ENCODE measurements at places on chromosomes 5 and 9.

- no peak for DNase-seq
Measured at GRCh38 chr5:43338862-43339261, 25.6 kb upstream of the HMGCS1 start.

- DNase-seq, result no peak
Measured at GRCh38 chr9:16092142-16093091, 539.6 kb downstream of the CCDC171 start.

DNA sequence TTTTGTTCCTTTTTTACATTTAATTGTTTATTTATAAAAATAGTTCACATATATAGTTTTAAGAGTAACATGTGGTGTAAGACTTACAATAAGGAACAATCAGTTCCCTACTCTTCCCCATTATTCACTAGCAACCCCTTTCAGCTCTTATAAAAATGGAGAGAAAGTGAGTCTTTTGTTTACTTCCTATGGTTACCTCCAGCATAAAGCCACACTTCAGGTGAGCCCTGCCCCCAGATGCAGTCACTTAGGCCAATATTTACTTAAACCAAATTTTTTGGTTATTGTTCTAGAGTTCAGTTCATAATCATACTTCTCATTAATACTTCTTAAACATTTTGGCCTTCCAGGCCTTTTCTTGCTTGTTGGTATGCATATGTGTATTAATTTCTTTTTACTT lies 33.7 kb downstream of the UBE2R2 start:
- no peak for DNase-seq

DNA sequence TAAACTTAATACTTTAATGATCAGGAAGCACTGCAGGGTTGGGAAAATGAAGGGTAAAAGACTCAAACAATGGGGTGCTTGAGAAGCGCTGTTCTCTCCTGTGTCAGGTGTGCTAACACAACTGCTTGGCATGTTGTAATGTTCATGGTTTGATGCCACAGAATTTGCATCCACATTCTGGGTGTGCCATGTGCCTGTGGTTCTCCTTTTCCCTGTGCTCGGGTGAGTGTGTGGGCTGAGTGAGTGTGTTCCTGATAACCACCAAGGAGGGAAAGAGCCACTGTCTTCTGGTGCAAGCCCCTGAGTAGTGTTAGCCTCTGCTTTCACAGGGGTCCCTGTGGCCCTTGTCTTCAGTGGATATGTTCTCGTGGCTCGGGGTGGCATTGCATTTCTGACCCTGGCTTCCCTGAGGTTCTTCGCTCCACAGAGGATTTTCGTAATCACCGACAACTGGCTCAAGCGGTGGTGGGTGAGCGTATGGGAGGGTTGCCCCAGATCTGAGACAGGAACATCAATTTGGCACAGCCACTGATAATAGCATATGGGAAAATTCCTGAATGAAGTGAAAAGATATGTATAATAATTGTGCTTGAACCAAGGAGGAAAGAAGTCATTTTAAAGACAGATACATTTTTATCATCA lies 102.0 kb downstream of the MVB12B start:
- DNase-seq, result no peak

DNA sequence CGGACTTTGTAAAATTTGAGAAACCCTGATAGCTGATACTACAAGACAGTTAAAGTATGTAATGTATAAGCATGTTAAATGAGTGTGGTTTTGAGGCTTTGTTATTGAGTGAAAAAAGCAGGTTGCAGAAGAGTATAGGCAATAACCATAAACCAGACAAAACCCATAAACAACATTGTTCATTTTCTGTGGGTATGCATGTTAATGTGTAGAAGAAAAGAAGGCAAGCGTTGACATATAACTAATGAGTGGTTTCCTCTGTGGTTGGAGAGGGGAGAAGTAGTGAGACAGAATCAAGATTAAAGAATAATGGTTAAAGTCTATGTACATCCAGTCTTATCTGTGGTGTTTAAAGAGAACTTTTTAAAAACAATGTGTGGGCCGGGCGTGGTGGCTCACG lies 26.2 kb downstream of the RAD23B start:
- DNase-seq, result no peak

DNA sequence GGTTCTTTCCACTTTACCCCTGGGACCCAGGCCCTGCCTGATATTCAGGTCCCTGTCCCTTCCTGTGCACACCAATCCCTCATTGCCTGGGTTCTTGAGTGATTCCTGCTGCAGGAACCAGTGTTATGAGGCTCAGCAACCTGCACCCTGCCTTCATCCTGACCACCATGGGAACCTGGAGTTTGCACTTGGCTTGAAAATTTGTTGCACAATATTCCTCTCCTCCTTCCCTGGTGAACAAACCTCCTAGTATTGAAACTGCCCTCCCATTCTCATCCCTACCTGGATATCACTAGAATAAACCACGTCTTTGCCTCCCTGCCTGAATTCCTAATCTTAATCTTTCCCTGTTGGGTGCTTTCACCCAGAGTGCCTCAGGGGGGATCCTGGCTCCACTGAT lies 52.1 kb upstream of the AFAP1L1 start:
- DNase-seq, result no peak

- no peak for DNase-seq
Measured at GRCh38 chr5:16884595-16884994, 51.5 kb downstream of the MYO10 start.

DNA sequence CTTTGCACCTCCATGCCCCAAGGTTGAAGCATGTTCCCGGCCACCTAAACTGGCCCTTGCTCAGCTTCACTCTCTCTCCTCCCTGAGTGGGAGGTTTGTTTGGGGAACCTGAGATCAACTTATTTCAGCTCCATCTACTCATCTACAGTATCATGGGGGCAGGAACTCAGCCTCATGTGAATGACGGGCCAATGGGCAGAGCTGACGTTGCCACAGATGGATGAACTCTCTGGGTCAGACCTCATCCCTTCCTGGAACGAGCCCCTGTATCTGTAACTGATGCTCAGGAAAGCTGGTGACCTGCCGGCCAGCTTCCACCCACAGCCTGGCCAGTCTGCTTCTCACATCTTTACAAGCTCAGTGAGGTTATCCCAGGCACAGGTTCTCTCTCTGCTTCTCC lies 369.6 kb downstream of the IRX2 start:
- DNase-seq, result no peak

- DNase-seq, result no peak
Measured at GRCh38 chr9:7346144-7346543, 453.4 kb downstream of the DMAC1 start.

DNA sequence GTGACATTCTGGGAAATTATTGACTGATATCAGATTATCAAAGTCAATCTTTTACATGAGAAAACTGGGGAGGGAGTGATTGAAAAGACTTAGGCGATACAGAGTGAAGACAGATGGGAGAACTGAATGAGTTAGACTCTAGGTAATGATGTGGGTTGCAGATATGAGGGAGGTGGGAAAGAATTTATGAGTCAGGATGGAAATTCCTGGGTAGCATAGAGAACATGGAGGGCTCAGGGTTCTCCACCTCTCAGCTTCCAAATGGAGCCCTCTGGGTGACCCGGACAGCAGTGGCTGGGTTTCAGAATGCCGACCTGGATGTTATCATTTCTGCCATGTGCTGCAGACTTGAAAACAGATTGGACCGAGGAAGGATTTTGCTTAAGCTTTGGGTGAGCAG lies 75.4 kb upstream of the SHB start:
- DNase-seq, result no peak

- DNase-seq, result no peak
Measured at GRCh38 chr9:89739511-89739910, 134.7 kb downstream of the GADD45G start.

DNA sequence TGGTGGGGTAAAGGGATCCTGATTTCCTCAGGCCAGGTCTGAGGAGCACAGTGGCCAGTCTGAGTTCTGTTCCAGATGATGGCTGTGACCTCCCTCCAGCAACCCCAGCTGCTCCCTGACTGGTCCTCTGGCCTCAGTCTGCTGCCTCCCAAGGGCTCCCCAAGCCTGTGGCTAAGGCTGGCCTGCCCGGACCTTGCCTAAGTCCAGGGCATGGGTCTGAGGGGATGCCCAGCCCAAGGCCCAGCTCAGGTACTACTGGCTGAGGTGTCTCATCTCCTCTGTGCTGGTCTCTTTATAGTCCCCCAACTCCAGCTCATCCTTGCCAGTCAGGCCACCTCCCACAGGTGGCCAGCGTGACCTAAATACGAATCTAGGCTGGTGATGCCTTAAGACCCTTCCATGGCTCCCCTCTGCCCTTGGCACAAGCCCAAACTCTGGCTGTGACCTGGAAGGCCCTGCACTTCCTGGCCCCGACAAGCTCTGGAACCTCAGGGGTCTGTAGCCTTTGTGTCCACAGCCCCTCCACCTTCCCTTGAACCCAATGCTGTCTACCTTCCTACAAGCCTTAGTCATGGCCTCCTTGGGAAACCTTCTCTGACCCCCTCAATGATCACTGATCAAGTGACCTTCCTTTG lies 9.8 kb downstream of the KIF12 start:
- DNase-seq, result no peak

DNA sequence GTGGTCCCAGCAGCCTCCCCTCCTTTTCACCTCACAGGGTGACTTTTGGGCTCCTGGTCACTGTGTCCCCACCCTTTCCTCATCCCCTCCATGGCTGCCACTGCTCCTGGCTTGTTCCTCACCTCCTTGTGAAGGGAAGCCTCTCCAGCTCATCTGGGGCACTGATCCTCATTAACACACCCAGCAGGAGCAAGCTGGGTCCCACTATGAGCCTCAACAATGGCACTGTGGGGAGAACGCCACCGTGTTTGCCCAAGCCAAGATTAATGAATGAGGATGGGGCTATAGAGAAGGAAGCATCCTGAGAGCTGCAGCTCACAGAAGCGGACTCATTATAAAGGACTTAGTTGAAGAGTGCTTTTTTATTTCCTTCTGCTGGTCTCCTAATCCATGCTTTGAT lies 118.4 kb downstream of the MARCHF11 start:
- no peak for DNase-seq

GRCh38 chr5:125274211-125274610 lies 527.8 kb upstream of the ZNF608 start:
- DNase-seq, result no peak

GRCh38 chr9:93262537-93263310 lies 78.8 kb downstream of the WNK2 start:
- DNase-seq, result no peak

DNA sequence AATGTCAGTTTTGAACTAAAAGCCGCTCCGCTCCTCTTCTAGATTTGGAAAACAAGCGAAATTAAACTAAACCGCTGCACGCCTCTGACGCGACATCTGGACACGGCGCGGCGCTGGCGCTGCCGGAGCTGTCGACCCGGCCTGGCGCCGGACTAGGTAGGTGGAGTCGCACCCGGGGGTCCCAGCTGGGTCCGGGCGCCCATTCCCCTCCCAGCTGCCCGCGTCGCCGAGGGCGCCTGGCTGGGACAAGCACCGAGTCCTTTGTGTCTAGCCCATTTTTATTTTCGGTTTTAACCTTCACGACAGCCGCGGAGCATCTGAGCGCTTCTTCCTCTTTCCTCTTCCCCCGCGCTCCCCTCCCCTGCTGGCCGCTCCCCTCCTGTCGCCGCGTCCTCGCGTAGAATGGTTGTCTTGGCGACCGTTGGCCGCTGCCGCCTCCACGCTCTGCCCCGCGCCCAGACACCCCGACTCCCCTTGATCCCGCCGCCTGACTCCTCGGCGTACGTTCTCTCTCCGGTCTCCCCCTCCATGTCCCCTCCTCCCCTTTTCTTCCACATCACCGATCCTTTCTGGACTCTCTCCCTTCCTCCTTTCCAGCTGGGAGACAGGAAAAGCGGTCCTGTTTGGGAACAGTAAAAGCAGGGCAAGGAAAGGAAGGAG lies 545 bp downstream of the CDKN2B-AS1 start:
- no peak for DNase-seq

- DNase-seq, result no peak
Measured at GRCh38 chr5:150479416-150479815, 28.5 kb upstream of the NDST1 start.

DNA sequence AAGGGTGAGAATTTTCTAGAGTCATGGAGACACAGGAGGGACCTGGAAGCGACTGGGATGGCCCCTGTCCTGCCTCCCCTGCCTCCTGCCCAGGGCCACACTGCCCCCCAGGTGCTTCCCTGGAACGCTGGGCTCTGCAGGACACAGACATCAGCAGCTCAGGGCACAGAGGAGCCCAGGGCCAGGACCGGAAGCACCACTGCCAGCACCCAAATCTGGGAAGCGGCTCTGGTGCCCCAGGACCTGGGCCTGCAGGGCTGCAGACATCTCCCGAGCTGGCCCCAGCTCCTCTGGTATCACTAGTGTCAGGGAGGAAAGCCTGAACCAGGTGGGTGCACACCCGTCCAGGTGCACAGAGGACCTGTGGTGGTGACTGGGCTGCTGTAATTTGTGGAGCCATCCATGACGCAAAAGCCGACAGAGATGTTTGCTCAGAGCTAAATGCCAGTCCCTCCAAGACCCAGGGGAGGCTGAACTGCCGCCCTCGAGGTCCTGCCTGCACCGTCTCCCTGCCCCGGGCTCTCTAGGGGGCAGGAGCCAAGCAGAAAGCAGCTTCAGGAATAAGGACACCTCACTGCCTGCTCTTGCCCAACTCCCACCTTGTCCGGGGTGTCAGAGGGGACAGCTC lies 46.0 kb upstream of the SIMC1 start:
- no peak for DNase-seq

DNA sequence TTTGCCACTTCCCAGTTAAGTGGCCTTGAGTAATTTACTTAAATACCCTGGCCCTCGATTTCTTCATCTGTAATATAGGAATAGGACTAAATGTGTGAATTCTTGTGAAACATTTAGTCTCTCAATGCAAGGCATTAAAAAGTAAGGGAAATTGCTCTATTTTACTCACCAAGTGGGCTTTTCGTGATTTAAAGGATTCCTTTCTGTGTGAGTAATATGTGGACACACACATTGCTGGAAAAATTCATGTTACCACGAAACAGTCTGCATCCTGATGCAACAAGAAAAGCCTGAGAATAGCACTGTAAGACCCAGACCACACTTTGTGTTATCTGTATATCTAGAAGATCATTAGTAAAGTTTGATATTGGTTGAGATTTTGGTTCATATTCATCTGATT lies 1243.0 kb upstream of the CDH9 start:
- no peak for DNase-seq

GRCh38 chr9:68780380-68780712 lies 75.3 kb downstream of the PIP5K1B start:
- no peak for DNase-seq

DNA sequence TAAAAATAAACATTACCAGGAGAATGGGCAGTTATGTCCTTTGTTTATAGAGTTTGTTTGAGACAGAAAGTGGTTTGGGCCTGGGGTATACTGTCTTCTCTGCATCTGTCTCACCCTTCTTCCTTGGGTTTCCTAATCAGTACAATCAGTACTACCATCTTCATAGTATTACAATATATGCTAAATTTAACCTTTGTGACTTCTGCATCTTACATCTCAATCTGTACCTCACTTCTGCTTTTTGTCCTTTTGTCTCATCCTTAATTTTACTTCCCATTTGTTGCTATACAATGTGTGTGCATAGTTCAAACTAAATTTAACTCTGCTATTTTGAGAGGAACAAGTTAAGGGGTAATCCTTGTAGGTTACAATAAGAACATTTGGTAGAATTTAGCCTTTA lies 19.6 kb downstream of the FBXO38 start:
- DNase-seq, result no peak

DNA sequence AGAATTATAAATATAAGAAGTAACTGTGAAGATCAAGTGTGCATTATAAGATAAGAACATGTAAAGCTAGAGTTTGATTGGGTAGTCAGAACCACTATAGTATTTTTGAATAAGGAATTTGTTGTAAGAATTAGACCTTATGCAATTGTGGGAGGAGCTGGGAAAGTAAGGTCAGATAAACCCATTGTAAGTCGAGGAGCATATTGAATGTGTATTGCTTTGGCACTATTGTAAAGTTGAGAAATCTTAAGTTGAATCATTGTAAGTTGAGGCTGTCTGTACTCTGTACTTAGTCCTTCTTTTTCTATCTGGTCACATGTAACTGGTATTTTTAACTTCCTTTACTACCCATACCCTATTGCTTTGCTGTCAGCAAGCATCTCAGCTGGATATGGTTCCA lies 158.7 kb downstream of the CCDC171 start:
- no peak for DNase-seq
